ENCODE measurements at places on chromosomes 3 and 15. TPM values are rescaled to one million over a fixed set of nuclear protein-coding genes. Genes with fewer than 3 reads are reported as not detected.

DNA sequence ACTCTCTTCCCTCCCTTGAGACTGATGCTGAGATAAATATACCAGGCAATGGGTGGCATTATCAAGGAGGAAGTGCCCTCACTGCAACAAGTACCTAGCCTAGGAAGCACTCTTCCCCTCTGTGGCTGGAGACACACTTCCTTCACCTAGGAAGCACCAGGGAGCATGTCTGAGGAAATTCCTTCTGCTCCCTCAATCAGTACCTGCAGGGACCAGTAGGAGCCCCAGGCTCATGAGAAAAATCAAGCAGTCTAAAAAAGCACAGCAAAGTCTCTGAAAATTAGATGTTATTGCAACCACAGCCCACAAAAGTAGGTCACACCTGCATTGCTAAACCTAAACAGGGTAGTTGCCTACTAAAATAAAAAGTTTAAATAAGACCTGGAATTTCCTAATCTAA is 78.2 kb upstream of the TRPM1 start:
- no peaks in the 10 kb centered on the region for H3K27me3 ChIP-seq
- no peaks in the 10 kb centered on the region for H3K36me3 ChIP-seq
- H3K4me3 ChIP-seq: no peak overlapping the region
- no peak overlapping the region for H3K27ac ChIP-seq

DNA sequence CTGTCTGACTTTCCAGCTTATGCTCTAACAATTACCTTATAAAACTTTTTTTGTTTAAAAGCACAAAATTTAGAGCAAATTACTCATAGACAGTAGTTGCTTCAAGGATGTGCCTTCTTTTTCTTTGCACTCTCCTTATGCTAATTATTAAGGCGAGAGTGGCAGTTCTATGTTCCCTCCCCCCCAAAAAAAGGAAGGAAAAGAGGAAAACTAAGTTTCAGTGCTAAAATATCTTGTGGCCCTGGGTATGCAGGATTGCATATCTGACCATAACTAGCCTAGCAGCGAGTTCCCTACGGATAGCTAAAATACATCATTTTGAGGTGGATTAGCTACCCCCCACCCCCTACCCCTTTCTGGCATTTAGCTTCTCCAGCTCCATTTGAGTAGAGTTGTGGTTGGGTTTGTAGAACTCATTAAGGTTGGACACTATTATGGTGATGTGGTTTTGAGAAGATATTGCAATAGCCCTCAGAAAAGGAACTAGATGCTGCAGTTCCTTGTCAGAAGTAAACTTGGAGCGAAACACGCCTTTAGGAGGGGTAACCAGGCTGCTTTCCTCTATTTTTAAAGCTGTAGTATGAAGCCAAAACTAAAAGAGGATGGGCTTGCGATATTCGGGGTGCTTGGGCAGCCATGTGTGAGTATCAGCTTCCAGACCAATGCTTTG is 174.6 kb downstream of the AKAP13 start:
- no peak overlapping the region for H3K27ac ChIP-seq
- H3K4me1 ChIP-seq: peaks cover 17% of the 10 kb centered on the region
- no peak for DNase-seq
- H3K4me3 ChIP-seq: no peak overlapping the region

The PLSCR4 gene
- 7.9 TPM for total RNA-seq

The SAMMSON gene
- total RNA-seq: not detected

The PLA2G4D gene
- not detected for total RNA-seq

The LYSMD2 gene
- total RNA-seq: 0.29 TPM

The NME9 gene
- not detected for total RNA-seq

The FETUB gene
- total RNA-seq: 0.30 TPM
